Stimulated activated CD4-positive, alpha-beta T cell treated with anti-CD3 and anti-CD28 coated beads, TNF-alpha, amount 100 ng/mL, for 24 hours (primary cell): ENCODE measurements at places on chromosomes 5 and 9.

DNA sequence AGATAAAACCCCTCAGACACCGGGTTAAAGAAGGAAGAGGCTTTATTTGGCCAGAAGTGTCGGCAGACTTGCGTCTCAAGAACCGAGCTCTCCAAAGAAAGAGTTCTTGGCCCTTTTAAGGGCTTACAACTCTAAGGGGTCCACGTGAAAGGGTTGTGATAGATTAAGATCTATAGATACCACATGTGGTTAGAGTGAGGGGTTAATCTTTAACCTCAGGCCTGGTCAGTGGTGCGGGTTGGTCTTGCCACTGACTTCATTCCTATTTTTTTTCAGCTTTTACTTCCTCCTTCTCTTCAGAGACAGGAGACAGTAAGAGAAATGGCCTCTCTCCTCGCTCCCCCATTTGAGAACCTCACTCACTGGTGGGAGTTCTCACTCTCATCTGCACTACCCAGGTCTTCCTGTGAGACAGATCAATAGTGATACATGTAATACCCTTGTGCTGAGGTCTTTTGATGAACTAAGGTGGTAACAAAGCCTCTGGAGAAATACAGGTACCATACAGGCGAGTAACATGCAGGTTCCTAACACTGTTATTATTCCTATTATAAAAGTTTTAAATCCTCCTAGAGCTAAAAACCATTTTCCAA is 52.4 kb upstream of the COX7C start:
- DNase-seq, result no peak

DNA sequence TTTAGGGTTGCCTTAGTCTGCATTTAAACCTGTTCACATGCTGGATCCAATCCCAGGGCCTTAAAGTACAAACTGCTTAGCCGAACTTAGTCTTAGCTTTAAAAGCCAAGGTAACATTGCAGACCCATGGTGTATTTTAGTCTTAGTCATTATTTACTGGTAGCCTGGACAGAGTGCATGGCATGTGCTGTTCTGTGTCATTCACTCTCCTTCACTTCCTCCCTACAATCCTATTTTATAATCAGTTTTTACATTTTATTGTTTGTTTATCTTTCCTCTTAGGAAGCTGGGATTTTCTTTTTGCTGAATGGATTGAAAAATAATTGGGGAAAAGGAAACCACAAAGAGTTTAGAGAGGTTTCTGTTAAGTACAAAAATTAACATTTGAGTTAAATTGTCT is 29.4 kb upstream of the TAL2 start:
- no peak for DNase-seq

DNA sequence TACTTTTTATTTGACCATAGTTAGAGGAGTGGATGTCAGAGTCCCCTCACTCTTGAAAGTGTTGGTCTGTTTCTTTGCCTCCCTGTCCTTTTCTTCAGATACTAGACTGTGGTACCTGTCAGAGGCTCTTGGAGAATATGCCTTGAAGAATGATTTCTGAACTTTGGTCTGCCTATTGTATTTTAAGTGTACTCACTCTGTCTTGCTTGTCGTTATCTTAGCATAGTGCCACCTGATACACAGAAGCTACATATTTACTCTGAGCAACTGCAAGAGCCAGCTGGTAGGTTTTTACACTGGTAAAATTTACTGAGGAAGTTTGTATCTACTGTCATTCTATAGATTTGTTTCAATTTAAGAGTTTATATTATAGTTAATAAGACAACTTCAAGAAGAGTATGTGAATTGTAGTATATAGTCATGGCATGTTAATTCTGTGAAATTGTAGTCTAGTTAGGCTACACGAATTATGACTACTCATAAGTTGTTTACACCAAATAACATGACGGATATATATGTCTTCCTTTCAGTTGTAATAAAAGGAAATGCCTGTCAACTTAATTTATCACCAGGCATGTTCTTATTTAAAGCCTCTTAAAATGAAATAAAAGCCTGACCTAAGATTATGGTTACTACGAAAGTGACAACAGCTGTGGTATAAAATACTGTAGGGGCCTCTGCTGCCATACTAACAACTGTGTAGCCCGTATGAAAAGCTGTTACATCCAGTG is 201.7 kb downstream of the KDM4C start:
- no peak for DNase-seq

DNA sequence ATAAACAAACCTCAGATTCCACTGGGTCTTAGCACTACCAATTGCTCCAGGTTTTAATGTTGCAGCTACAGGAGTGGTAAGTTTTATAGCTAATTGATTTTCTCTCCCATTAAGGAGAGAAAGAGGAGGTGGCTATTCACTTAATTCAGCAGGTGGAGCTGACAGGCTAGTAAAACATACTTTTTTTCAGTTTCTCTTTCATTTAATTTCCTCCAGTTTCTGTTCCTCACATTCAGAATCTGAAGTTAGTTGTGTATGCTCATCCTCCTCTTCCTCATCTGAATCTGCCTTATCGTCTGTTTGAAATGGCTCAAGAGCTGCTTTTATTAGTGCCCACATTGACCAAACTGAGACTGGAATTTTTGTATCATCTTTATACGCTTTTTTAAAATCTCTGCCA is 98.0 kb downstream of the PLPPR1 start:
- DNase-seq, result no peak

GRCh38 chr9:127738666-127739065 is 3.6 kb upstream of the TOR2A start:
- no peak for DNase-seq

DNA sequence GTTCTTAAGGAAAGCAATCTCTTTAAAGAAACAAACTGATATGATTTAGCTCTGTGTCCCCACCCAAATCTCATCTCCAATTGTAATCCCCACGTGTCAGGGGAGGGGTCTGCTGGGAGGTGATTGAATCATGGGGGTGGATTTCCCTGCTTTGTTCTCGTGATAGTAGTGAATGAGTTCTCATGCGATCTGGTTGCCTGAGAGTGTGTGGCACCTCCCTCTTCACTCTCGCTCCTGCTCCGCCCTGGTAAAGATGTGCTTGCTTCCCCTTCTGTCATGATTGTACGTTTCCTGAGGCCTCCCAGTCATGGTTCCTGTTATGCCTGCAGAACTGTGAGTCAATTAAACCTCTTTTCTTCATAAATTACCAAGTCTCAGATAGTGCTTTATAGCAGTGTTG is 412.7 kb upstream of the SMC2 start:
- DNase-seq, result no peak

DNA sequence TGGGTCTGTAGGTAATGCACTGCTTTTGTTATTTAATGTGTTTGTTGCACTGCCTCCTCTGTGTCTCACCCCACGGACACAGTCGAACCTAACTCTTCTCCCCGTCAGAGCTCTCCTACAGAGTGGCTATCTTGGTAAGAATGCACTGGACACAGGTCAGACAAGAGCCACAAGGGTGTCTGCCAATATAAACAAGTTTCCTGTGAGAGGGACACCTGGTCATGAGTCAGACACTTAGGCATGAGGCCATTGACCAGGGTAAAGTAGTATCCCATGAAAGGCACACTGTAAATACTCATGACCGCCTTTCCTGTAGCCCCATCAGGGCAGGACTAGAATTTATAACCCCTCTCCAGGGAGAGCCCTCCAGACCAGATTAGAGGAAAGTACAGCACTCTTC is 115.5 kb downstream of the SLC12A2 start:
- no peak for DNase-seq

DNA sequence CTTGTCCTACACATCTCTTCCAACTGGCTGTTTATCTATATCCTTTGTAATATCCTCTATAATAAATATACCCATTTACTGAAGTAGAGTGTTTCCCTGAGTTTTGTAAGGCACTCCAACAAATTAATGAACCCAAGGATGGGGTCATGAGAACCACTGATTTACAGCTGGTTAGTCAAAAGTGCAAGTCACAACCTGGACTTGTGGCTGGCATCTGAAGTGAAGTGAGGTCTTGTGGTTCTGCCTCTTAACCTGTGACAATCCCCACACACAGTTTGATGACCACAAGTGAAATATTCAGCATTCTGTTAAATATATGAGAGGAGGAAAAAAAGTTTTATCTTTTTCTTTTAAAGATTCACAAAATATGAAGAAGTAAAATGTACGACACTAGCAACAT is 126.1 kb downstream of the NR2F1-AS1 start:
- no peak for DNase-seq

DNA sequence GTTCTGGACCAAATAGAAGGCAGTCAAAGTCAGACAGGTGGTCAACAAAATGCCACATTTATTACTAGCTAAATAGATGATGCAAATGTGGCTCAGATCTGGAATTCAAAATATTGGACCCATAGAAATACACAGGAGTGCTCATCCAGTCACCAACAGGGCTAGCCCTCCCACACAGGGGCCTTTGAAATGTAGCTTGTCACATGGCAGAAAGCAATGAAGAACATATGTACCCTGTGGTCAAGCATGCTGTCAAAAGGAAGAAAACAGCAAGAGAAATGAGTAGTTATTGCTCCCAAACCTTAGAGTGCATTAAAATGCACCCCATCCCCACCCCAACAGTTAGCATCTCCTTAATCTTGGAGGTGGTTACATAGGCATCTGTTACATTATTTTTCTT is 20.9 kb upstream of the CCDC112 start:
- DNase-seq, result no peak

DNA sequence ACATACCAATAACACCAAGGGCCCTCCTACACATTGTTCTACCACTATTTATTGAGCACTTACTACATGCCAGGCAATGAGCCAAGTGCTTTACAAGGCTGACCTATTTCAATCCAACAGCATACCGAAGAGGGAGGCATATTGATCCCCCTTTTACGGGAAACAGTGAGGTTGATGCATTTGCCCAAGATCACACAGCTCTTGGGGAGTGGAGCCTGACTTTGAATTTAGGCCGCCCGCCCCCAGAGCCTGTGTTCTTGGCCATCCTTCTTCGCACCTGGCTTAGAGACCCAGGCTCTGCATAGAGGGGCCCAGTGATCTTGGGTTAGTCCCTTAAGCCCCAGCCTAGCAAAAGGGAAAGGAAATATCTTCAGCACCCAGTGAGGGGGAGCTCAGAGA is 158.1 kb upstream of the IER5L start:
- no peak for DNase-seq

GRCh38 chr5:73754254-73754653 is 128.3 kb downstream of the ARHGEF28 start:
- DNase-seq, result no peak

DNA sequence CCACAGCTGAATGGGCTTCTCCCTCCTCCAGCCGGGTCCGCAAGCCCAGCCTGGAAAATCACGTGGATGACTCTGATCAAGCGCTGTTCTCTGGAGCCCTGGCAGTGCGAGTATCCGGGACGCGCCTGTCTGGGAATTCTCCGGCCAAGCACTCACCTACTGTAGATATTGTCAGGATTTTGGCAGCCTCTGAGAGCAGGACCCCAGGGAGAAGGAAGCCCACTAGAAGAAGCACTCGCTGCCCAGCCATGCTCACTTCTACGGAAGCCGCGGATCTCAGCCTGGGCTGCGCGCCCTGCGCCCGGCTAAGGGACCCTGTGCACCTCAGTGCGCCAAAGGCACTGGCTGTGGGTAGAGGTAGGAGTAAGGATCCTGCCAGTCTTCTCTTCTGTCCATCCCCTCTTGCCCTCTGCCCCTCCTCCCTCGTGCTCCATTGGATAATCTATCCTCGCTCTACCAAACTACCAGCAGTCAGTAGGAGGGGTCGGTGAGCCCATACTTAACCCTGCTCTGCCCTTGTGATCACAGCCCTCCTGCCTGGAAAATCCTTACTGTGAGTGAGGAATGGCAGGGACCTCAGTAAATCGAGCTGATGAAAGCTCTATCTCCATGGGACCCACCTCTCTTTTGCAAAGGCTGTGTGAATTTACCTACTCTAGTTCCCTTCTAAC is at the start of gene UGT3A2:
Gene UGT3A2 (minus strand): TSS at position 343 of the 671 bp plus-strand sequence. CDS start 93 bp downstream, at position 250.
- DNase-seq, result no peak

- peak; percentile 60 for DNase-seq
Observed at GRCh38 chr9:133148199-133149129, 15.2 kb downstream of the GBGT1 start.

DNA sequence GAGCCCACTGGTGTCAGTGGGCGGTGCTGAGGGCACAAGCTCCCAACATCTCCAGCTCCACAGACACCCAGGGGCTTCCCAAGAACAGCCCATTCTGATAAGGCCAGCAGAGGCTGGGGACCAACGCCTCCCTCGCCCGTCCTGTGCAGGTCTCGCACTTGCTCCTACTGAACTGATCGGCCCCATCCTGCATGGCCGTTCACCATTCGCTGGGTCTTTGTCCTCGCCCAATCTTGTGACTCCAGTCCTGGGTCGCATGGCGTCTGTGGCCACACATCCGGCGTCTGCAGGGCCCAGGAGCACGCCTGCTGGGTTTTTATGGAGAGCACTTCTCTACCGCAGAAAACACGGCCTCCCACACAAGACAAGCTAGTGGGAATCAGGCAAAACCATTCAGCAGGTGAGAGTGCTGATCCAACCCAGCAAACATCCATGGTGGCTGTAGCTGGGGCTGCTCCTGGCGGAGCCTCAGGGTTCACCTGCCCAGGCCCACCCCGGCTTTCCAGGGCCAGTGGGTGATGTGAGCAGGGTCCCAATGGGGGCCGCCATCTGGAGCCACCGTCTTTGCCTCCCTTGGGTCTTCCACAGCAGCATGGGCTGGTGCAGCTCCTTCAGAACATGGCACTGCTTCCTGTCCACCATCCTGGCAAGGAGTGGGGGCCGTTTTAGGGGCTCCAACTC is 7.4 kb downstream of the LRRC14B start:
- DNase-seq, result no peak

DNA sequence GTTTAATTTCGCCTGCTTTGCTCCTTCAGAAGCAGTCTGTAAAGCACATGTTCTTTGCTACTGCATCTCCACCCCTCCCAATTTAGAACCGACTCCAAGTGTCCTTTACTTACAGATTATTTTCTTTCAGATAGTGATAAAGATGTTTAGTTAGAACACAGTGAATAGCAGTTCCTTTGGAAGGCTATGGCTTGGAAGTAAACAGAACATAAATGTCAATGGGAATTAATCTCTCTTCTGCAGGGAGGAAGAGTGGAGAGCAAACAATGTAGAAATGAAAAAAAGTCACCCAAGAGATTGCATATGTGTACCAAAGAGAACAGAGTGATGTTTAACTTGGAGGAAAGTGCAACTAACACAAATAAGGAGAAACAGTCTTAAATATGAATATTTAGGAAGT is 4.2 kb upstream of the CARTPT start:
- no peak for DNase-seq

GRCh38 chr5:11595045-11595444 is 309.2 kb downstream of the CTNND2 start:
- no peak for DNase-seq

- DNase-seq, result no peak
Observed at GRCh38 chr9:114525513-114525912, 20.2 kb upstream of the WHRN start.

- DNase-seq, result no peak
Observed at GRCh38 chr9:75382126-75382525, 293.8 kb downstream of the OSTF1 start.

- no peak for DNase-seq
Observed at GRCh38 chr5:177089127-177089526, 2.4 kb downstream of the FGFR4 start.

GRCh38 chr5:167247816-167248215 is 1043.6 kb upstream of the WWC1 start:
- no peak for DNase-seq

- DNase-seq, result no peak
Observed at GRCh38 chr5:135149956-135150723, 116.1 kb upstream of the PITX1 start.

GRCh38 chr5:120320626-120321025 is 143.5 kb upstream of the PRR16 start:
- no peak for DNase-seq

GRCh38 chr9:34898846-34899245 is 59.2 kb upstream of the PHF24 start:
- no peak for DNase-seq

- no peak for DNase-seq
Observed at GRCh38 chr9:135335691-135336181, 143.8 kb upstream of the PPP1R26 start.

GRCh38 chr9:91483189-91483691 is 59.6 kb upstream of the NFIL3 start:
- no peak for DNase-seq
